ENCODE measurements at places on chromosomes 11 and 22.

DNA sequence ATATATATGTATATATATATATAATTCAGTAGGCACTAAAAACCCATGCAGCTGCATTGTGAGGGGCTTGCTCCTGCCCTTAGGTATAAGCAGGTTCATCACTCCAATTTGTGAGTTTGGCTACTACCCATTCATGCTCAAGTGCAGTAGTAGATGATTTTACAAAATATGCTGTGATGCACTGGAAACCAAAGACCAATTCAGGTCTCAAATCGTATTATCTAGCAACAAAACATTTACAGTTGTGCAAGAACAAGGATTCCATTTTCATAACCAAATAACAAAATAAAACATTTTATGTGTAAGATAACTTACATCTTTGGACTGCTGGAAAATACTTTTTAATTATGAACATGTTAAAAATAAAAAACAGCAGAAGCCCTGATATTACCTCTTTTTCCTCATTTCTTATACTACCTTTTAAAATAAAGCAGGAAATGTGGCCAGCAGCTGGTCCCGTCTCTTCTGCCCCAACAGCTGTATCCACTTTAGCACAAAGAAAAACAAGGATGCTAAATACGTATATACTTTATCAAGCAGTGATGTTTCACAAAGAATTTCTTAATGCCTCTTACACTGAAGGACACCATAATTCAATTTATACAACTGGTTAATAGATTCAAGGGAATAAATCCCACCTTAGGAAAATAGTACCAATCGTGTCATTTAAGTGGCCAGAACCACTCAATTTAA lies 2.8 kb downstream of the CREBZF start:
- DNase-seq = no peak

- DNase-seq = no peak
Measured at GRCh38 chr11:8384199-8384821, 120.6 kb upstream of the LMO1 start.

DNA sequence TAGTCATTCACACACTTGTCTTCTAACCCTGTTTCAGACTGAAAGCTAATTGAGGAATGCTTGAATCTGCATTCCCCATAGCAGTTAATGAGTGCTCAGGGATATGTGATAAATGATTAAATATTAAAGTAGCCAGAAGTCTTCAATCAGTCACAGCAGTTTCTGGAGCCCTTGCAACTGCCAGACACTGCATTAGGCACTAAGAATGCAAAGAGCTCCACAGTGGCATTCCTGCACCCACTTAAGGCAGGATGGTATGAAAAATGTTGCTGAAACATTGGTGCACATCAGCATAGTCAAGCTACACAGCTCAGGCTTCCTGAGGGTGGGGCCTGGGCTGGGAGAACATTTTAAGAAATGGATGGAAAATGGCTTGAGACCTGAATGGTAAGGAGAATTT lies 6.5 kb downstream of the DTX4 start:
- no peak for DNase-seq

DNA sequence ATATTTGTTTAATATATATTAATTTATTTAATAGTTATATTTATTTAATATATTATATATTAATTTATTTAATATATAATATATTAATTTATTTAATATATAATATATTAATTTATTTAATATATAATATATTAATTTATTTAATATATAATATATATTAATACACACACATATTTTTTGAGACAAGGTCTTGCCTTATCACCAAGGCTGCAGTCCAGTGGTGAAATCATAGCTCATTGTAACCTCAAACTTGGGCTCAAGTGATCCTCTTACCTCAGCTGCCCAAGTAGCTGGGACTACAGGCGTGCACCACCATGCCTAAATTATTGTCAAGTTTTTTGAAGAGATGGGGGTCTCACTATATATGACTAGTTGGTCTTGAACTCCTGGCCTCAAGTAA lies 51.4 kb upstream of the DDI1 start:
- DNase-seq = no peak
